ENCODE measurements at places on chromosomes 1 and 21.

DNA sequence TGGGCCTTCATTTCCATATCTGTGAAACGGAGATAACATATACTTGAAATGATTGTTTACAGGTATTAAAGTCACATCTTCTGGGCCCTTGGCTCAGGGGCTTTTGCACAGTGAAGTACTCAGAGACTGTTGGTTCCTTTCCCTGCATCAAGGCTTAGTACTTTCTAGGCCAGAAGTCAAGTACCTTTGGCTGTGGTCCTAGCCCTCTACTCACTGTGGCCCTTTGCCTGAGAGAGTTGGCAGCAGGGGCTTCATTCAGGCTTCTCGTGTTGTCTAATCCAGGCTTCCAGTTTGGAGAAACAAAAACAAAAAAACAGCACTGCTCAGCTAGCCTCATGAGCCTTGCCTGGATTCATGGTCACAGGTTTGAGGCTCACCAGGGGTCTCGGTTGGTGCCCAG lies 8.1 kb upstream of the DPH2 start:
- no peak for DNase-seq

- peak; percentile 70 for DNase-seq
Observed at GRCh38 chr1:160193091-160193819, 2.9 kb downstream of the CASQ1 start.

DNA sequence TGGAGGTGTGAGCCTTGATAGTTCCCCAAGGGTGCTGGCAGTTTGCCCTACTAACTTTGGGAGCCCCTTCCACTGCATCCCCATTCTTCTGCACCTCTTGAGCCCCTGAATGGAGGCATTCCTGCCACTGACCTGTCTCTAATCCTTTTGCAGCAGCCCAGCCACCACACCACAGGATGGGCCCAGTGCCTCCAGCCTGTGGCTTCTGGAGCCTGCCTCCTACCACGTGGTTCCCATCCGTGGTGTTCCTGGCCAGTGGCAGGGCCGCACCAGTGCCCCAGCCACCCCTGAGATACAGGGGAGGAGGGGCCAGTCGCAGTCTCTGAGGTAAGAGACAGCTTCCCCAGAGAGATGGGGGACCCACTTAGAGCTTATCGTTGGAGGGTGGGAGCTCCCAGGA lies 14.4 kb downstream of the INAVA start:
- DNase-seq: no peak

DNA sequence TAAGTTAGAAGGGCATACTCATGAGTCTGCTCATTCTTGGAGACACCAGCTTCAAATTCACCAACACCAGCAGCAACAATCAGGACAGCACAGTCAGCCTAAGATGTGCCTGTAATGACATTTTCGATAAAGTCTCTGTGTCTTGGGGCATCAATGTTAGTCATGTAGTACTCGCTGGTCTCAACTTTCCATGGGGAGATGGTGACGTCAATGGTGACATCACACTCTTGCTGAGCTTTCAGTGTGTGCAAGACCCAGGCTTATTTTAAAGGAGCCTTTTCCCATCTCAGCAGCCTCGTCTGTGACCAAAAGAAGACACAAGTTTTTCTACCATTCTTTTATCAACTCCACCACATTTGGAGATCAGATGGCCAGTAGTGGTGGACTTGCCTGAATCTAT lies 75.5 kb downstream of the SERINC2 start:
- no peak for DNase-seq

DNA sequence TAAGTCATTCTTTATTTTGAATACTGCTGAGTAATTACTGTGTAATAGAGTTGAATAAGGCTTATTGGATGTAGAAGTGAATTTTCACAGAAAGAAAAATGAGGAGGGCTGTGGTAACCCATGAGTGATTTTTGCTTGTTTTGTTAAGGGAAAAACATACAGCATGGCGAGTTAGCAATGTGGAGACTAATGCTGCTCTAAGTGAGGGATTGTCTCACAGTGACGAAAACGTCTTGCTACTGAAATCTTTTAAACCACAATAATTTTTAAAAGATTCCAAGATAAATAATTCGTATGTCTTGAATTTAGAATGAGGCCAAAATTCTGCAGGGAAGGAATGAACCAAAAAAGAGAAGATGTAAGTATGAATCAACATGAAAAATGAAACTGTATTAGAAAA lies 16.2 kb upstream of the PLA2G4A start:
- no peak for DNase-seq
